Brain (organoid and tissue), 16 donors: ENCODE measurements at places on chromosomes 4 and X.

- DNase-seq: no peak
Measured at GRCh38 chrX:122500556-122500955, 683.5 kb upstream of the GRIA3 start.

DNA sequence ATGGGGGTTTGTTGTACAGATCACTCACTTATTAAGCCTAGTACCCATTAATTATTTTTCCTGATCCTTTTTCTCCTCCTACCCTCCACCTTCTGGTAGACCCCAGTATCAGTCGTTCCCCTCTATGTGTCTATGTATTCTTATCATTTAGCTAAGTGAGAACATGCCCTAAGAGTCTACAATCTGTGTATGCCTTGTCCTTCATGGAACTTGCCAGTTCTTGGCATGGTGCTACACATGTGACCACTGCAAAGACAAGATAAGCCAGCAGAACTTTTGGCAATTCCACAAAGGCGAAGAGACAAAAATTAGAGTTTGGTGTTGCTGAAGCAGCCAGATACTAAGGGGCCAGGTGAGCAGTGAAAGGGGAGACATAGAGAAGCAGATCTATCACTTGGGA, 101.3 kb downstream of the CORIN start:
- DNase-seq: no peak

DNA sequence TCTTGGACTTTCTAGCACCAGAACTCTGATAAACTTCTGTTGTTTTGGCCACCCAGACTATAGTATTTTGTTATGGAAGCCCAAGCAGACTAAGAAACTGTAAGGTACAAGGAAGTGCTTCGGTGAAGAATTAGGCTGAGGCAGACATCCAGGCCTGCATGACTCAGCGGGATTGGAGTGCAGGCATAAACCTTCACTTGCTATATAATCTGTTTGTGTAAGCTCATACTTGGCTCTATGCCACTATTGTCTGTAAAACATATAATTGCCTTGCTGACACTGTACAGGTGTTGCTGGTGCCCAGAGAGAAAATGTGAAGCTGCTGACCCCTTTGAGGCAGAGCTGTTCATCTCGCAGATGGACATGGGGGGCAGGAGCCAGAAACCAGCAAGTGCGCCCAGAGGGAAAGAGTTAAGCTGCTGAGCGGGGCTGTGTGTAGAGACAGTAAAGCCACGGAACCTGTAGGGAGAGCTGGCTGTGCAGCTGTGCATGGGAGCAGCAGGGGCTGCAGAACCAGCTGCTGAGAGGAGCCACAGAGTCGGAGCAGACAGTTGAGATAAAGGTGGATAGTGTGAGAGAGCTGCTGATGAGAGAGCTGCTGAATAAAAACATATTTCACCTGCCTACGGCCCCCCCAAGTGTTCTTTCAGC, 96.2 kb downstream of the RBM46 start:
- DNase-seq: no peak

GRCh38 chr4:77176640-77177039, 19.6 kb downstream of the CCNG2 start:
- no peak for DNase-seq

- no peak for DNase-seq
Measured at GRCh38 chr4:6115746-6116586, 84.4 kb downstream of the JAKMIP1 start.

DNA sequence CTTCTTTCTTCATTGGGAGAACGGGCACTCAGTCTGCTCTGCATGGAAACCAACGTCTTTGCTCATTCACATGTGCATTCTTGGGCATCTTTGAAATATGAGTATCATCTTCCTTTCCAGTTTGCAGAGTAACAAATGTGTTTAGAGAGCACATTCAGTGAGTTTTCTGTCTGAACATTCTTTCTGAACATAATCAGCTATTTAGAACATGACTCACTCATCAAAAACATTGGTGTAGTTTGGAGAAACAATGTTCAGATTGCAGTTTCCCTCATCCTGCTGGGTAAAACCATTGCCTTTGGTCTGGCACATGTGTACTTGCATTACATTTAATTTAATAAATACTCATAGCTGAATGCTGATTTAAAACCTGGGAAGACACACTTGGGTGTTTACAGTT, 81.5 kb upstream of the F9 start:
- no peak for DNase-seq

- DNase-seq: no peak
Measured at GRCh38 chr4:182978152-182978827, 61.1 kb upstream of the DCTD start.

DNA sequence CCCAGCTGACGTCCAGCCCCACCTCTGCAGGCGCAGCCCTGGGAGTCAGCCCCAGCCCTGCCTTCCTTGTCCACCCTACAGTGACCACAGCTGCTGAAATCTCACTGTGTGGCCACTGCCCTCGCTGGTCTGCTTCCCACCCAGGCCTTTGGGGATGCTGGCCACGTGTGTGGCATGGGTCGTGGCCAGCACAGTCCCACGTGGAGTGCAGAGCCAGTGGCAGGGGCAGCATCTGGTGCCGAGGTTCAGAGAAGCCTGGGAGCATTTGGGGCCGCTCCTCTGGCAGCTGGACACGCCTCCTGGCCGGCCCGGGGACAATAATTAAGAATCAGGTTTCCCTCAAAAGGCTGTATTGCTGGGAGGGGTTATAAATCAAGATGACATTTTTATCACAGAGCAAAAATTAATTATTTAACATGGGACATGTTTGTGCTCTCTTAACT, 92.1 kb downstream of the HMX1 start:
- DNase-seq: no peak

DNA sequence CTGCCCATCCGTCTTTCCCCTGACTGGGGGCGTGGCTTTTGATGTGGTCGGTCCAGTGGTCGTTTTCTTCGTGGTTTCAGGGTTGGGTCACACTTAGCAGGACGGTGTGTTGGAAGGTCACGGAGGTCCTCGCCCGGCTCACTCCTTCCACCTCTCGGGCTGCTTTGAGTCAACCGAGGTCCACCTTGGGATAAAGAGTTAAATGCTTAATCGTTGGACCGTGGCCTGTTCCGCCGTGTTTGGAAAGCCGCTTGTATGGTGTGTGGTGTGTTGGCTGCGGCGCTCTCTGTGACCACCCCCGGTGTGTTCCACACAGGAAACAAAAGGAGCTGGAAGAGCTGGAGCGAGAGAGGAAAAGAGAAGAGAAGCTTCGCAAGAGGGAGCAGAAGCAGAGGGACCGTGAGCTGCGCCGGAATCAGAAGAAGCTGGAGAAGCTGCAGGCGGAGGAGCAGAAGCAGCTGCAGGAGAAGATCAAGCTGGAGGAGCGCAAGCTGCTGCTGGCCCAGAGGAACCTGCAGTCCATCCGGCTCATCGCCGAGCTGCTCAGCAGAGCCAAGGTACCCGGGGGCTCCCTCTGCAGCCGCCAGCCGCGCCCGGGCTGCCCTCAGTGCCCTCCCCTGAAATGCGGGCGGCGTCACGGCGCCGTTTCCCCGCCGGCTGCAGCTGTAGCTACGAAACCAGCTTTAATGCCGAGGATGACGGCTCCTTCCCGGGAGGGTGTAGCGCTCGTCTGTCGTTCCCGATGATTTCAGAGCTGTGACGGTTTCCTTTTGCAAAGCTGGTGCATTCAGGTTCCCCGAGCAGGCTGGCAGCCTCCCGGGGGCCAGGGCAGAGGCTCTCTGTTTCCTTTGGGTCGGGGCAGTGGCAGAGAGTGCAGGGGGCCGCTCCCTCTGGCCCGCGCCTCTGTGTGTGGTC, 7.7 kb downstream of the AKAP17A start:
- DNase-seq: no peak

- peak; percentile 50 for DNase-seq
Measured at GRCh38 chr4:96094183-96094582, 254.3 kb downstream of the PDHA2 start.

- no peak for DNase-seq
Measured at GRCh38 chr4:17385403-17385802, 126.5 kb downstream of the QDPR start.
